ENCODE measurements at places on chromosomes 7 and 10.

DNA sequence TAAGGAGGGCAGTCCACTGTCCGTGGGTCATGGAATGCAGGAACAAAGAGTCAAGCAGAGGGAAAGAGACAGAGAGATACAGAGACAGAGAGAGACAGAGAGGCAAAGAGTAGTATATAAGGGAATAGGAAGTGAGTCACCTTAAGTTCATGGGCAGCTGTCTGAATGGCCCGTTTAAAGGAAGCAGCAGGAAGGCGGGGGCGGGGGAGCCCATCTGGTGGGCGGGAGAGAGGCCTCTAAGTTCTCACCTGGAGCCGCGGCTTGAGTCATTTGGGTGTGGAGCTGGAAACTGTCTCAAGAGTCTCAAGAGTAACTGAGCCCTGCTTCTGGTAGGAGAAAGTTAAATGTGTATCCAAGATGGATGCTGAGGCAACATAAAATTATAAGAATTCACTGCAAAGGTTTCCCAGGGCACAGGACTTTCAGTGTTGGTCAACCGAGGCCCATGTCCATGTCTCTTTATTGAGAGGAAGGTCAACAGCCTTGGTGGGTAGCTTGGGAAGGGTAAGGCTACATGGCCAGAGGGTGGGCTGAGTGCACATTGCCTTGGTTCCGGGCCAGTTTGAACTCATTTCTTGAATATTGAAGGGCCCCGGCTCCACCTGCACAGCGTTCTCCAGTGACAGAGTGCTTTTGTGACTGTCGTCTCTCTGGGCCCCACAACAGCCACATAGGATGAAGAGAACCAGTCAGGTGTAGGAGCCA, 85.5 kb upstream of the CACUL1 start:
- DNase-seq, result no peak

- no peak for DNase-seq
Measured at GRCh38 chr10:60479305-60480020, 89.8 kb upstream of the ANK3 start.

DNA sequence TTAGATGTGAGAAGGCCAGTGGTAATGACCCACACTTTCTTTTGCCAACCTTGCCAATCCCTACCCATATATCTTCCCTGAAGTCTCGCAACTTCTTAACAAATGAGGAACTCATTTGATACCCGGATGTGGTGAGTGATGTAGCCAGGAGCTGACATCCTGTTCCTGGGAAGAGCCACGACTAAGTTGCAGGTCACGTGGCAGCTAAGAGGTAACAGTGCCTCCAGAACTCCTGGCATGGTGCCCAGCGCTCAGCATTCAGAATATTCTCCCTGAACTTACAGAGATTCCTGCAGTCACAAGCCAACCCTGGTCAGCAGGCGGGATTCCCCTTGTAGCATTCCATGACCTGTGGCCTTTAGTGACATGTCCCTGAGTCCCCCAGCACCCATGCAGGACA, 282.5 kb downstream of the GALNT17 start:
- no peak for DNase-seq

GRCh38 chr7:89028319-89028718, 232.8 kb upstream of the TEX47 start:
- no peak for DNase-seq

DNA sequence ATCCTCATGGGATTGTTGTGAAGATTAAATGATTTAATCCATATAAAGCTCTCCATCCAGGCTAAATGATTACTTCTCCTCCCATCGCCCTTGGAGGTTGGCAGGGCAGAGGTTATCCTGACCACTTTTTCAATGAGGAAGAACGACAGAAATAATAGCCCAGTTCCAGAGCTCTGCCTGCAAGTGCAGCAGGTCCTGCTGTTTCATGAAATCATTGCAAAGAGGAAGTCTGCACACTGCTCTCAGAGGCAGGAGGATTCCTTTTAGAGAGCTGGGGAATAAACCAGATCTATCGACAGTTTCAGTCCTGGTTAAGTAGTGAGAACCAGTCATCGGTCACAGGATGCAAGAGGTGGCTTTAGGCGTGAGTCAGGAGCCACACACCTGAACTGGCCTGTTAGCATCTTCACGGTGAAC, 25.0 kb upstream of the CDH23 start:
- peak; percentile 69 for DNase-seq

- DNase-seq, result no peak
Measured at GRCh38 chr7:111029141-111029572, 61.8 kb upstream of the LRRN3 start.

GRCh38 chr10:77456414-77456813, 181.2 kb downstream of the KCNMA1 start:
- no peak for DNase-seq

DNA sequence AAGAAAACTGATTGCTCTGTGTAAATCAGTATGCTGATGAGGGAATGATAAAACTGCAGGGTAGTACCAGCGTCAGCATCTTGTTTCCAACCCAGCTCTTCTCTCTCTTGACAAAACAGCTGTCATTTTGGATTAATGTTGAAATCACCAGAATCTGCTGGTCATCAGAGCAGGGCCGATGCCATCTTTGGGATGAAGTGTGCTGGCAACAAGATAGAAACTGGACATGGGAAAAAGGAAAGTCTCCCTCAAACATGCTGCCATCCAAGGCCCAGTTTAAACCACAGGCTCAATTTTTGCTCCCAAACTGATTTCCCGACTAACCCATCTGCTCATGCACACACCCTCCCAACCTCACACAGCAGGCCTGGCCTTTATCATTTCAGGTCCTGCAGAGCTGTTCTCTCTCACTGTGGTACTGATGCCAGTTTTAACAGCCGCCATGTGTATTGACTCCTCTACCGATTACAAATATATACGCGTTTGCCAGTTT, 285.2 kb downstream of the AUTS2 start:
- DNase-seq, result no peak

DNA sequence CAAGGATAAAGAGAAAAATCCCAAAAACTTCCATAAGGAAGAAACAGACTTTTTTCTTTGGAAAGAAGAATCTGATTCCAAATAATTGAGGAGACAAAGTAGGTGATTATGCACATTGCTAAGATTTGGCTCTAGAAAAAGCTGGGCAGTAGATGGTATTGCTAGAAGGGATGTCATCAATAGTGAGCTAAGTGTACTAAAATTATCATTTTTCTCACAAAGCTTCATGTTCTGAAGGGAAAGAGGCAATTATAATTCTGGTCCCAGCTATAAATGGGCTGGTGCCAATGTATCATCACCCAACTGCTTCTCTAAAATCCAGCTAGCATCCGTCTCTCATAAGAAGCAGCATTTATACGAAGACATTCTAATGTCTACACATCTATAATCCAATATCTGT, 23.9 kb downstream of the STEAP1 start:
- DNase-seq, result no peak

GRCh38 chr10:35040760-35041501, 49.2 kb downstream of the CUL2 start:
- DNase-seq, result no peak

DNA sequence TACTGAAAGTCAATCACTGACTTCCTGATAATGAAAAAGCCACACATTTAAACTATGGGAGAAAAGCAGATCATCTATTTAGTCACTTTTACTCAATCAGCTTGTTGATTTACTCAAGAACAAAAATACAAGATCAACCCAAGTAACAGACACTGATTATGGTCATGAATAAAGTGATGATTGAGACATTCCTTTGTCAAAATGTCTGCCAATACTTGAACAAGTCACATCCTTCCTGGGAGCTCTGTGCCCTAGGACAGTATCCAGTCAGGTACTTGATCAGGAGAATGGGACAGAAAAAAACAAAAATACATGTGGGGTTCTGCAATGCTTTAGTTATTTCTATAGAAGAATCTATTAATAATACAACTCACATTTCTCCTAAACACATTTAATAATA, 150.0 kb upstream of the NEBL start:
- no peak for DNase-seq

DNA sequence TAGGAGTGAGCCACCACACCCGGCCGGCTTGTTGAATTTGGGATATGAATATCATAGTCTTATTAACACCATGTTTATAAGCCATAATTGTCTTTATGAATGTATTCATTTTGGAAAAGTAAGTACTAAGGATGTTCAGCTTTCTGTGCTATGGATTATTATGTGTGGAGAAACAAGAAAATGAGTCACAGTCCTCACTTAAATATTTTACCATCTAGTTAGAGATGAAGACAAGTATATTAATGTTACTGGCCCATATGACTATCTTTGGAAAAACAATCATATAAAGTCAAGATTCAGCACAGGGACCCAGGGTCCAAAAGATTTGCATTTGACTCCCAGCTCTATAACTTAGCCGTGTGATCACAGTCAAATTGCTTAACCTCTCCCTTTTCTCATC, 9.8 kb upstream of the TOMM7 start:
- no peak for DNase-seq

DNA sequence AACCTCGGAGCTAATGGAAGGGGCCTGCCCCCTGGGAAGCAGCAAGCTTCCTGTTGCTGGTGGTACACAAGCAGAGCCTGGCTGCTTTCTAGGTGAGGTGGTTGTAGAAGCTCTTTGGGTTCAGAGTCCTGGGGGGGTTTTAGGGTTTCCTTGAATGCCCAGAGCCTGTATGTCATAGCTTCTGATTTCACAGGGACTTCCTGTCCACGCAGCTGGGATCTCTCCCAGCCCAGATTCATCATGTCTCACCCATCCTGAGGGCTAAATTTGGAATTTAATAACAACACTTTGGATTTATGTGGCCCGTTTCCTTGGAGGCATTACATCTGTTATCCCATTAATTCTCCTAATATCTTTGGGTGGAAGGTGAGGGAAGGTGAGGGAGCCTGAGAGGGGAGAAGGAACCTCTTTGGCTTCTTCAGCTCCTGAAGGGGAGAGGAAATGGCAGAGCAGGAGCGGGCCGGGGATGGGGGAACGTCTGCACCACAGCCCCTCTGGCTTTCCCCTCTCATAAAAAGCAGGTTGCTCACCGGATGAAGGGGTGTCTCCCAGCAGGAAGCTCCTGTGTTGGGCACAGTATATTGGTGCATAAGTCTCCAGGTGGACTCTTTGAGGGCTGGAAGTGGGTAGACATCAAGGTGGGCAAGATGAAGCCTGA, 19.7 kb downstream of the RPS24 start:
- no peak for DNase-seq

DNA sequence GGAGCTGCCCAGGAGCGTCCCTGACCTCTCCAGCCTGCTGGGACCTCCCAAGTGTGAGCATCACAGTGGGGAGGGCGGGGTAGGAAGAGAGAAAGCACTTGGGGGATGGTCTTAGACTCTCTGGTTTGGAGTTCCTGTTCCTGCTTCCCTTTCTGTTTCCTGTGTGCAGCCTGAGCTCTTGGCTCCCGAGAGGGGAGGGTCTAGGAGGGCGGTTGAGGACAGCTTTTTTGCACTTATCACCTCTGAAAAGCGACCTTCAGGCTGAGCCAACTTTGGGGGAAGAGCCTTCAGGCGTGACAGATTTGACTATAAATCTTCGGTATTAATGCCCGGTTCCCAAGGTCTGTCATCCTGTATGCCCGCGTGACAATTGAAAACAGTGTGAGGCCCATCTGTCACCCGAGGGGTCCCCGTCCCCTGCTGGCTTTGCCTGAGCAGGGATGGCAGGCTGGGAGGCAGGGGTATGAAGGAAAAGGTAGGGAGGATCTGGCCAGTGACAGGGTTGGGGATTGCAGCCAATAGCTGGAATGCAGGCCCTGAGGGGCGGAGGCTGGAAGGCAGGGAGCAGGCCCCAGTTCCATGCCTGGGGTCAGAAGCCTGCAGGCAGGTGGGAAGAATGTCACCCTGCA, 78.6 kb downstream of the CDH23 start:
- peak; percentile 53 for DNase-seq

GRCh38 chr7:5773661-5774086, 7.8 kb downstream of the RNF216 start:
- DNase-seq, result no peak

DNA sequence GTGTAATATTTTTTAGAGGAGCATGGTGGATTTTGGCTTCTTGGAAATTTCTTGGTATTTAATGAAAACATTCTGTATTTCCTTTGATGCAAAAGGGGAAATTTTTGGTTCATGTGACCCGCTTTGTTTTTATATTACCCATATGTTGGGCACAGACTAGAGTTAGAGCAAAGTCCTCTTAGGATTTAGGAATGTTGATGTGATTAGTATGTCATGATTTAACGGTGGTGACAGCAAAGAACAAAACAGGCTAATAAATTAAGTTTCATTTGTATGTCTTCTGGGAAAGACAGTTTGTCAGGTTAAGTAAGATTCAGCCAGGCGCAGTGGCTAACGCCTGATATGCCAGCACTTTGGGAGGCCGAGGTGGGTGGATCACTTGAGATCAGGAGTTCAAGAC, 304.6 kb downstream of the REEP3 start:
- no peak for DNase-seq

DNA sequence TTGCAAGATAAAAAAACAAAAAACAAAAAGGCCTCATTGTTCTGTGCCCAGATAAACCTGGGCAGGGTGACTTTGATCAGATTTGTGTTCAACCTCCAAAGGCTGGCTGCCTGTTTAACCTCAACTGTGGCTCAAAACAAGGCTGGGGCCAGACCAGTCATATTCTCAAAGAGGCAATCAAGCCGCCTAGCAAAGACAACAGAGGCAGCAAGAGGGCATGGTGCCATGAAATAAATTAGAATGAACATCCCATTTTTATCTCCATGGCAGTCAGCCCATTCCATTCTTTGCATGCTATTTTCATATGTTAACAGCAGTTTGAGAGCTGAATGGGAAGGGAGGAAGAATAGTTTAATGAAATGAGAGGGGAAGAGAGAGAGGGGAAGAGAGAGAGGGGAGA, 1150.3 kb downstream of the TYW1 start:
- DNase-seq, result no peak

DNA sequence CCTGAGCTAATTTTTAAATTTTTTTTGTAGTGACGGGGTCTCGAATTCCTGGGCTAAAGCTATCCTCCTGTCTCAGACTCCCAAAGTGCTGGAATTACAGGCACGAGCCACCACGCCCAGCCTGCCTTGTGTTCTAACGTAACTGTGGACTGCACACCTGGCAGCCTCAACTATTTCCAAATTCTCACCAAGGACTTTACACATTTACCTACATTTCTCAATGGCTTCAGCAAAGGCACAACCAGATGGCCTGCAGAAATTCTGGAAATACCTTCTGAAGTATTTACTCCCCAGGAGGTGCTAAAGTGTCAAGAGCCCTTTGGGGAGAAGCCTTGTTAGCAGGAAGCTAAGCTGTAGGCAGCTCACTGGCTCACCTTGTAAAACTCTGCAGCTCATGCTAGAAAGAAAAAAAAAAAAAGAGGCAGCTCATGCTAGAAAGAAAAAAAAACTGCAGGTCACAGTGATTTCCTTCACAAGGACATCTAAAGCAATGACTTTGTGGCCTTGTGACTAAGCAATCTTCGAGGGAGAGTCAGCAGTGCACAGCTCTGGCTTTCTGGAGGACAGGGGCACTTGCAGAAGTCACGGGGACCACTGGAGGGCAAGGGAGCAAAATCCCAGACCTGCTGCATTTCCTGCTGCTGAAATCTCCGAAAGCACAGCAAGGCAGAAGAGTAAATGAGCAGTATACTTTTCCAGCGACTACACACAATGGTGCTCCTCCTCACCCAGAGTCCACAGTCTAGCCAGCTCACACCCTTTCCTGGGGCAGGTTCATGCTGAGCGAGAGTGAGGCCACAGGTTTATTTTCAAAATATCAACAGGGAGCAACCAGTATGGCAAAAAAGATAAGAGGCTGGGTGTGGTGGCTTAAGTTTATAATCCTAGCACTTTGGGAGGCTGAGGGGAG, 40.4 kb downstream of the BAIAP2L1 start:
- DNase-seq, result no peak

GRCh38 chr7:50826371-50827172, 43.9 kb upstream of the GRB10 start:
- DNase-seq, result no peak

All from D721Med (cell line).